ENCODE measurements at places on chromosomes 2 and 18.

- no peak for DNase-seq
These were observed 125.8 kb downstream of the TANC1 start for GRCh38 chr2:159094173-159094737.

GRCh38 chr2:12712881-12713280 is 3.9 kb upstream of the TRIB2 start:
- DNase-seq, result no peak

DNA sequence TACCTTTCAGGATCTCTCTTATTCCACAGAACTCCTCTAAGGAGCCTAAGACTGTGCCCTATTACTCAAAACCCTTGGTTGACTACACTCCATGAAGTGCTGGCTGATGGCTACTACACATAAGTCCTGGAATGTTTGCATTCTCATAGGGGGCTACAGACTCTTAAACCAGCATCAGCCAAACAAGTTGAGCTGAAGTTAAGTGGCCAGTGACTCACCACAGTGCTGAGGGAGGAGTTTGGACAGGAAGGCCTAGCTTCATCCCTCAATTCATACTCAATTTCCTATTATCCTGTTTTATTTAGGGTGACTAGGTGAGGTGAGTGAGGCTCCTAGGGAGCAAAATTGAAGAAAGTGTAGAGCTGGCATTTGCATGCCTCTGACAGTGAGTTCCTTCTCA is 246.7 kb downstream of the SMAD2 start:
- DNase-seq, result no peak

- DNase-seq, result no peak
These were observed 422 bp upstream of the MRPL53 start for GRCh38 chr2:74472945-74473258.

GRCh38 chr2:191023235-191023679 is 9.3 kb upstream of the STAT1 start:
- no peak for DNase-seq

DNA sequence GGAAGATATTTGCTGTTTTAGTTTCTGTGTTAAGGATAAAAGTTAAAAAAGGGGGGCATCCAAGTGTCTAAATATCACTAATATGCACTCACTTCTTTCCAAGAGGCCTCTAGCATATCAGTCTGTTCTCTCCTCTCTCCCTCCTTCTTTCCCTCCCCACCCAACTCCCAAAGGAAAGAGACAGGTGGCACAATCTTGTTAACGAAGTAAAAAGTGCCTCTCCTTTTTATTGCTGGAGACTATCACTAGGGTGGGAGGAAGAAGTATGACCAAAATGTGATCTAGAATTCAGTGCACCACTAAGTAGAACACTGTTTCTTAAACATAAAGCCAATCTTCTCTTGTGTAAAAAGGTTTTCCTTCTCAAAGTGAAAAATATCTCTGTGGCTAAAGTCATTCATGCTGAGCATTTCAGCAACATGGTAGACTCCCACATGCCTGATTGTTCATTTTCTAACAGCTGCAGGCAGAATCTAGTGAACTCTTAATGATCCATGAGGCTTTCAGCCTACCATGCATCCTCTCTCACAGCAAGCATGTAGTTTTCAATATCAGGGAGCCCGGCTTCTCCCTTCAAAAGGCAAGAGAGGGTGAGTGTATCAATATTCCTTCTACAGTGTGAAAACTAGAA is 39.5 kb downstream of the RNU4ATAC start:
- DNase-seq, result no peak

GRCh38 chr2:185658750-185659149 is 79.9 kb upstream of the FSIP2 start:
- no peak for DNase-seq

GRCh38 chr2:190404487-190404886 is 3.7 kb upstream of the MFSD6 start:
- DNase-seq, result no peak

DNA sequence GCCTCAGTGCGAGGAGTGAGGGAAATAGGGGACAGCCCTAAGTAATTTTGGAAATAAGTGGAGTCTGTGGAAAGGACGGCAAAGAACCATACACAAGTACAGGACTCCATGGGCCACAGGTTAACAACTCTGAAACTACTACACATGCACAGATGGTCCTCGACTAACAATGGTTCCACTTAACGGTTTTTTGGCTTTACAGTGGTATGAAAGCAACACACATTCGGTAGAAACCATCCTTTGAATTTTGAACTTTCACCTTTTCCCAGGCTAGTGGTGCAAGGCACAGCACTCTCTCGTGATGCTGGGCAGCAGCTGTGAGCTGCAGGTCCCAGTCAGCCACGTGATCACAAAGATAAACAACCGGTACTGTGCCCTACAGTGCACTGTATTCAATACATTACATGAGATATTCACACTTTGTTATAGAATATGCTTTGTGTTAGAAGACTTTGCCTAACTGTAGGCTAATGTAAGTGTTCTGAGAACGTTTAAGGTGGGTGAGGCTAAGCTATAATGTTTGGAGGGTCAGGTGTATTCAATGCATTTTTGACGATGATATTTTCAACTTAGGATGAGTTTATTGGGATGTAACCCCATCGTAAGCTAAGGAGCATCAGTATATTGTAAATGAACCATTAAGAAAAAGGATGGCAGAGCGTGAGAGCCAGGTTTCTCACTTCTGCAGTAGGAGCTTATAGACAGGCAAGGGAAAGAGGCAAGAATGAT is 44.6 kb downstream of the TBC1D8 start:
- DNase-seq, result no peak

- no peak for DNase-seq
These were observed 138.9 kb downstream of the TNS1 start for GRCh38 chr2:217863883-217864282.

DNA sequence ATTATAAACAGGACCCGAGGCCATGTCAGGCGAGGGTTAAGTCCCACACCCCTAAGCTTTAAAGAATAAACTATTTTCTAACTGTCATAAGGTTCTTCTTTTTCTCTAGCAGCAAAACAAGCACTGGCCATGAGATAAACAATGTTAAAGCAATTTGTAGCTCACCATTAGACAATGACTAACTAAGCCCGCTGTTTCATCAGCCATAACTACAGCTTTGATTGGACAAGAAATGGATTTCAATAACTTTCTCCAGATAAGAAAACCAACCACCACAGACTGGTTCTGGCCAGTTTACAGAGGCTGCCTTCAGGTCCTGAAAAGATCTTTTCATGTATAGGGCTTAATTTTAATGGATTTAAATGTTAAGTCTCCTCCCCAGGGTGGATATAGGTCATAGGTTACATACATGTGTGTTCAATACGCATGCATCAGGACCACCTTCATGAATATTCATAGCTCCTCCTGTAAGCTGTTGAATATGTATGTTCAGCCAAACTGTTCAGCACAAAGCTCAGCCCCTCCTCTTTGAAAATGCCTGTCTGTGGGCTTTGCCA is 108.7 kb upstream of the RAB6C start:
- DNase-seq, result no peak

GRCh38 chr18:12307701-12308385 is at the start of gene TUBB6:
Gene TUBB6, plus strand, starts transcription at chr18:12308241. Its CDS starts 52 bp downstream, at chr18:12308293.
- peak; percentile 58 for DNase-seq

DNA sequence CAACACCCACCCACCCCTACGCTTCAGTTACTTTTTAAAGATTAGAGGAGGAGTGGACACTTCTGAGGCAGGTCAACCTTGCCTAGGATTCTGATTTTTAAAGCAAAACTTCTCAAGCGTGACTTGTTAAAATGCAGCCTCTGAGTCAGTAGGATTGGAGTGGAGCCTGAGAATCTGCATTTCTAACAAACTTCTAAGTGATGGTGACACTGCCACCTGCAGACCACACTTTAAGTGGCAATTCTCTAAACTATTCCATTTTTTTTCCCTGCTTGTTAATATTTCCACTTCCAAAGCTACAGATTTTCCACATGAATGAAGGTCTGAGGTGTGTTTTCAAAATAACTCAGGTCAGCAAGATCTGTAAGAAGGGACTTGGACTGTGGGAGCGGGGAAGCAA is 171.1 kb upstream of the CCDC150 start:
- DNase-seq, result no peak

DNA sequence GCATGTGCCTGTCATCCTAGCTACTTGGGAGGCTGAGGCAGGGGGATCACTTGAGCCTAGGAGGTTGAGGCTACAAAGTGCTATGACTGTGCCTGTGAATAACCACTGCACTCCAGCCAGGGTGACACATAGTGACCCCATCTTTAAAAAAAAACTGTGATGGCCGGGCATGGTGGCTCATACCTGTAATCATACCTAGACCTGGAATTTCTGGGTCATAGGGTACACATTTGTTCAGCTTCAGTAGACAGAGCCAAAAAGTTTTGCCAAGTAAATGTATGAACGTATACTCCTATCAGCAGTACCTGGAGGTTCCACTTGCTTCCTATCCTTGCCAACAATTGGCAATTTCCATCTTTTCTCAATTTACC is 6.4 kb upstream of the IGFBP2 start:
- DNase-seq, result no peak

DNA sequence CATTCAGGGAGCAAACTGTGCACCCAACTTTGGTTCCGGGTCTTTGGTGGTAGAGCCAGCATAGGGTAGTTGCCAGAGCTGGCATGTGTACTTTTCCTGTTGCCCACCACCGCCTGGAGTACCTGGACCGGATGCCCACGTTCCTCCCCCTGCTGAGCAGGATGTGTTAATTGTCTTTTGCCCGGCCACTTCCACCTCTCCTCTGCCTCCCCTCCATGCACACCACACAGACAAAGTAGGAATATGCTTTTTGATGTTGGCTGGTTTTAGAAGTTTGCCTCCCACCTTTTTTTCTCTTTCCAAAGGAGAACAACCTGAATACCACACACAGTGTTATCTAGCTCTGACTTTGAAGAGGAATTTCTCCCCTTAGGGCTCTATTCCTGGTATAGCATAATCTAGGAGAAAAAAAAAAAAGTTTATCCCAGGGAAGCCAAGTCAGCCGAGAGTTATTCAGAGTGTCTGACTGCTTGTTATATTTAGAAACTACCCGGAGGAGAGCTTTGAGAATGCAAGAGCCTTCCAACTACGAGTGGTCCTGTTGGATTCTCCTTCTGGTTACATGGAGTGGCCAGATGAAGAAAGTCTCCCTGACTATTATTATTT is 111.9 kb downstream of the SETBP1 start:
- DNase-seq, result no peak

DNA sequence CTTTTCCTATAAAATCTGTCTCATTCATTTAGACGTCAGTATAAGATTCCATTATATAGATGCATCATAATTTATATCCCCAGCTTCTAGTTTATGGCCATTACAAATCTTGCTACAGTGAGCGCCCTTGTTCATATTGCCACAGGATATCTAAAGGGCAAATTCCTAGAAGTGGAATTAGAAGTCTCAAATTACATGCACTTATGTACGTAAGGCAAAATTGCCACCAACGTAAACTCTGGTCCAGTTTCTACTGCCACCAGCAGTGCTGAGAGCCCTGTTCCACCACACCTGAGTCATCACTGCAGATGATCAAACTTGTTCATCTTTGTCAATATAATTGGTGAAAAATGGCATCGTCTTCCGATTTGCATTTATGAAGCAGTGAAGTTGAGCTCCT is 90.9 kb upstream of the ID2 start:
- DNase-seq, result no peak

- DNase-seq, result no peak
These were observed 160.7 kb upstream of the ZSWIM2 start for GRCh38 chr2:187009483-187010239.

- DNase-seq, result no peak
These were observed 130.7 kb upstream of the FSIP2 start for GRCh38 chr2:185607945-185608344.

DNA sequence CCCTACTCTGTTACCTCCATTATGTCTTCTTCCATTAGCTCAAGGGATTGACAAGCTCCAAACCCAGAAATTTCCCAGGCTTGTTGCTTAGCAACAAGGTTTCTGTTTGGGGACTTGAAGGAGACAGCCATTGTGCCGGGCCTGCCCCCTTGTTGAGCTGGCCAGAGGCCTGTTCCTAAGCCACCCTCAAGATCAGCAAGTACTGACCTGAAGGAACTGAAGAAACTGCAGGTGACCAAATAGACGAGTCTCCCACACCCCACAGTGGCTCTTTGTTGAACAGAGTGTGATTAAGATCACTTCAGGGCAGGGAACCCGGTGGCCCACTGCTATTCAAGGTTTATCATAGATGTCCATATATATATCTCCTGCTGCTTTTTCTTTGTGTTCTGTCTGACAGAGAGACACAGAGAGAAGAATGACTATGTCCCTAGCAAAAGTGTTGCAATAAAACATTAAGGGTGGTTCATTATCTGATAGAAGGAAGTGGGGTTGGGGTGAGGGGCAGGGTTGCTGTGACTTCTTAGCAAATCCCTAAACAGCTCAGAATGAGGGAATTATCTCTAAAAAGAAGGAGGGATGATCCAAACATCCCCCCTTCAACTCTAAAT is 69.2 kb downstream of the RNF144A start:
- DNase-seq, result no peak

- DNase-seq, result no peak
These were observed 191.1 kb downstream of the IKZF2 start for GRCh38 chr2:212960336-212960735.

DNA sequence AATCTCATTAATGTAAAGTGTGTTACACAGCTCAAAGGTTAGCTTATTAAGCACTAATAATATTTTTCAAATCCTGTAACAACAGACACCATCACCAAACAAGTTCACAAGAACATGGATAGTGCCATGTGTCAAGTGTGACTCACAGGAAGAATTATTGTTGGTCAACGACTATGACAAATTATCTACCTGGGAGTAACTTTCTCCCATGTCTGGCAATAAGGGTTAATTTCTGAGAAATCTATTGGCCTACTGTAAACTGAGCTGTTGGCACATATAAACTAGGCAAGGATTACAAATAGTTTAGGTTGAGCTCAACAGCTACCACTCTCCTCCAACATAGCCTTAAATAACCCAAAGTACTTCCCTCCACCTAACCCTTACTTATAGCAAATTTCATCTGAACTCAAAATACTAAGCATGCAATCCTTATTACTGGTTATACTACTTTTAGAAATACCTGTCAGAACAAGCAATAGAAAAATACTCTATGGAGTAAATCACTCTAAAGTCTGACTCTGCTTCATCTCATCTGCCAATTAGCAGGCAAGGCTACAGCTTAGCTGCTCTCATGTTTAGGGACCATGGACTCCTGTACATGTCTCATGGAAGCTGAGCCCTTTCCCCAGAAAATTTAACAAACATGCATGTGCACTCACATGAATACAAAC is 223.0 kb downstream of the NBAS start:
- no peak for DNase-seq

All from T47D (cell line).